ENCODE measurements at places on chromosomes 4 and X. TPM values are rescaled to one million over a fixed set of nuclear protein-coding genes. Genes with fewer than 3 reads are reported as not detected.
A peak's percentile ranks its signal among the peaks of the same experiment; 100 is the strongest.

Gene IGFBP7
- not detected for total RNA-seq

Gene LONRF3
- total RNA-seq, result 4.6 TPM

GRCh38 chr4:147629783-147630730 lies 12.9 kb downstream of the TMEM184C start:
- DNase-seq, result no peak

GRCh38 chr4:117249333-117249732 lies 164.0 kb upstream of the TRAM1L1 start:
- no peak for DNase-seq

GRCh38 chr4:38664706-38665401 lies 855 bp downstream of the KLF3 start:
- peak; percentile 33 for DNase-seq

DNA sequence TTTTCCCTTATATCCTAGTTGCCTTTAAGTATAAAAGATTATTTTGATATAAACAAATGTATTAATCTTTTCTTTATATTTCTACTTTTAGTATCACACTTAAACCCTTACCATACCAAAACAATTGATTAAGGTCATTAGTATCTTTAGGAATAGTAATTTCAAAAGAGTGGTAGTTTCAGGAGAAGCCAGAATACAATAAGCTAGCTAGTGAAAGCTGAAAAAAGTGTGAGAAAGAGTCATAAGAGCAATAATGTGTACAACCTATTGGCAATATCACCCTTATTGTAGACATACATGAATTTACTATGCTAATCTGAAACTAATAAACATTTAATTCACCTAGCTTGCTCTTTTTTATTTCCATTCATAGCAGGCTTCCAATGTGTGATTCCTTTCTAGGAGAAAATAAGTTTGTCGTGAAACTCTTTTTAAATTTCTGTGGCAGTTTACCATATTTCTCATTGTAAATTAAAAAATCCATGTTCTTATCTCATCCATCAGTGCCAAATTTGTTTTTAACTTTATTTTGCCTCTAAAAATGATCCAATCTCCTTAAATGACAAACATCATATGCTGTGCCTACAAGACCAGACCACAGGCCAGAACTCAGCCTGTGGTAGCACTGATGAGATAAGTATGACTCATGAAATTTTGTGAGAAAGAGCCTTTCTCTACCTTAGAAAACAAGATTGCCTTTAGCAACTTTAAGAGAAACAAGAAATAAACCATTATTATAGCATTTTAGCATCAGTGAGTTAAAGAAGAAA lies 8.1 kb downstream of the NEK1 start:
- DNase-seq, result no peak

Measured in activated naive CD8-positive, alpha-beta T cell treated with anti-CD3 and anti-CD28 coated beads for 36 hours (primary cell).